ENCODE measurements at places on chromosomes 2 and 18.

GRCh38 chr18:23209796-23210195, 74.5 kb downstream of the CABLES1 start:
- DNase-seq = no peak

GRCh38 chr18:59502274-59503175, 143.5 kb upstream of the LMAN1 start:
- DNase-seq = no peak

GRCh38 chr2:173814306-173814705, 150.9 kb downstream of the SP3 start:
- DNase-seq = no peak

GRCh38 chr18:39296293-39296888, 1730.8 kb upstream of the CELF4 start:
- no peak for DNase-seq

- no peak for DNase-seq
Observed at GRCh38 chr18:59837586-59837985, 62.2 kb upstream of the PMAIP1 start.

- DNase-seq = no peak
Observed at GRCh38 chr2:29239209-29239960, 124.2 kb downstream of the CLIP4 start.

GRCh38 chr2:67142071-67142470, 255.1 kb upstream of the ETAA1 start:
- DNase-seq = no peak

GRCh38 chr2:104901037-104901881, 47.3 kb downstream of the POU3F3 start:
- DNase-seq = no peak

GRCh38 chr2:23386339-23387220, 1.6 kb downstream of the KLHL29 start:
- no peak for DNase-seq

- no peak for DNase-seq
Observed at GRCh38 chr18:79864006-79864725, 66.4 kb downstream of the KCNG2 start.

DNA sequence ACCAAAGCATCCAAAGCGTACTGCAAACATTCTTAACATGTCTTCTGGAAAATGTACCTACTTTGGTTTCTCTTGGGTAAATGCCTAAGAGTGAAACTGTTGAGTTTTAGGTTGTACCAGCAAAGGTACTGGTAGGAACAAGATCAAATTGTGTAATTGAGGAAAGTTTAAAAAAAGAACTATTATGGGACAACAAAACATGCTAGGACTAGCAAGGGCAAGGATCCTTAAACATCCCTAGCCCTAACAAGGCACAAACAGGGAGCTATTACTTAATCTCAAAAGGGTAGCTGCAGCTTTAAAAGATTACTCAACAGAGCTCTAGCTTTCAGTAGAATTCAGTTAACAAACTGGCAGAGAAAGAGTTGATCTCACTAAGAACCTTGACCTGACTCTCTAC, 56.0 kb upstream of the GRB14 start:
- no peak for DNase-seq

- no peak for DNase-seq
Observed at GRCh38 chr2:86382108-86382507, 44.7 kb upstream of the REEP1 start.

DNA sequence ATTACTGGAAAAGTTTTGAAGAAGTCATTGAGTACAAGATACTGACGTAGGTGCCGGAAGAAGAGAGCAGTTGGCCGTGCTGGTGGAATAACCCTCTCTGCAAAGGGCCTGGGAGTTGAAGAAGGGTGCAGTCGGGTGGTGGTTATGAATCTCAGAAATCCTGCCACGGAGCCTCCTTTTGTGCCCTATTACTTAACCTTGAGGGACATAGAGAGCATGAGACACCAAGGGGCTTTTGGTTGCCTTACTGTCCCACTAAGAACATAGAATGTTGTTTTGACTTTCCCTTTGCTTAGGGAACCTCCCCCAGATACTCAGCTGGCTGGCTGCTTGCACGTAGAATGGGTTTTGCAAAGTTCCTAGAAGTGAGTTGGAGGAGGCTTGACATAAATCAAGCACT, 1.3 kb upstream of the CD28 start:
- peak; percentile 54 for DNase-seq

DNA sequence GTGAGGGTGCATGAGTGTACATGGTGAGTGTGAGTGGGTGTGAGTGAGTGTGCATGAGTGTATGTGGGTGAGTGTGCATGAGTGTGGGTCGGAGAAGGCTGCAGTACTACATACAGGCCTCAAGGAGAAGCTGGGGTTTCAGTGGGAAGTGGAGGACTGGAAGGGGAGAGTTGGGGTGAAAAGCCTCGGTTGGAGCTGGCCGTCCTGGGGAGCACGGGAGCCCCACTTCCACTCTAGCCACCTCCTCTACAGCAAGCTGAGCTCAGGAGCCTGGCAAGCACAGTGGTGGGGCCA, 68.7 kb upstream of the HPCAL1 start:
- DNase-seq = no peak

DNA sequence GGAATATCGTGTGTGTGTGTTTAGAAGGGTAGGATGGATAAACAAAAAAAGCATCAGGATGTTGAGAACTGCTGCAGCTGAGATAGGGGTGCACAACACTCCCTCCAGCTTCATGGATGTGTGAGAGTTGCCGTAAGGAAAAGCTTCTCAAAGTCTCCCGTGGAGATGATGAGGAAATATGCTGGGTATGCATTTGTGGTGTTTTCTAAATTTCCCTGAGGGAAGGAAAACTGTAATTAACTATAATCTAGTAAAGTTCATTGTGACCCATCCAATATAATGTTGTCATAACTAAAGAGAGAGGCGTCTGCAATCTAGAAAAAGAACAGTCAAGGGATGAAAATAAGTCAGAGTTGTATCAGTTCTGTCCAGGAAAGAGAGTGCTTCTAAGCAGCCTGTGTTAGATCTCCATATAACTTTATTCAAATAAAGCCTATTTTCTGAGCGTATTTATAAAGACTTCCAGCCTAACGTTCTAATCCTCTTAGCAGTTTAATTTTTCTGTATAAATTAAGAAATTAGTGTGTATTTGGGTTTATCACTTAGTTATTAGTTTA, 7.3 kb upstream of the LMAN2L start:
- no peak for DNase-seq

DNA sequence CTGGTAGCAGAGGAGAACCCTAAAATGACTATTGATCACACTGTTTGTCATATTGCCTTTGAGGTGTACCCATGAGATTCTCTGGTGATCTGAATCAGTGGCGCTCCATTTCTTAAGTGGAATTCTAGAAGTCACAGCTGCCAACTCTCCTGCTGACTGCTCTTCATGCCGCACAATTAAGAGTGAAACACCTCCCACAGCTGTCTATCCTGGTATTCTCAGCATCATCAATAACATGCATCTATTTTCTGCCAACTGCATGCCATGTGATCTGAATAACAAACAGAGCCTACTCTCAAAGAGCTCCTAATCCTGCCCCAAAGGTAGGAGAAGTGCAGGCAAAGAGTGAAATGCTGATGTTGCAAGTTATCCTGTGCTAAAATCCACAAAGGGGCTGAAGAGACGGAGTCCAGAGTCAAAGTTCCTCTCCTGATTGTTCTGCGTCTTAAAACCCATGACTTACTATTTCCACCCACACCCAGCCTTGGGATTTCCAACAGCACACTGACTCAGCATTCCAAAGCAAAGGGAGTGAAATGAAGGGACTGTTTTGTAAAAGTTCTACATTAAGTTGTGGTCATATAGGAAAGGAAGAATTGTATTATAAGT, 13.7 kb upstream of the DAPL1 start:
- DNase-seq = no peak

- no peak for DNase-seq
Observed at GRCh38 chr2:168913495-168913894, 12.4 kb downstream of the G6PC2 start.

DNA sequence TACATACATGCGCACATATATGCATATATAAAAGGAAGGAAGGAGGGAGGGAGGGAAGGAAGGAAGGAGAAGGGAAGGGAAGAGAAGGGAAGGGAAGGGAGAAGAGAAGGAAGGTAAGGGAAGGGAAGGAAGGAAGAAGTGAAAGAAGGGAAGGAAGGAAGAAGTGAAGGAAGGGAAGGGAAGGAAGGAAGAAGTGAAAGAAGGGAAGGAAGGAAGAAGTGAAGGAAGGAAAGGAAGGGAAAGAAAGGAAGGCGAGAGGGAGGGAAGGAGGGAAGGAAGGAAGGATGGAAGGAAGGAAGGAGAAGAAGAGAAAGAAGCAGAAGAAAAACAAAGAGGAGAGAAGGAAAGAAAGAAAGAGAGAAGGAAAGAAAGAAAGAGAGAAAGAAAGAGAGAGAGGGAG, 16.9 kb downstream of the COL6A3 start:
- DNase-seq = no peak

DNA sequence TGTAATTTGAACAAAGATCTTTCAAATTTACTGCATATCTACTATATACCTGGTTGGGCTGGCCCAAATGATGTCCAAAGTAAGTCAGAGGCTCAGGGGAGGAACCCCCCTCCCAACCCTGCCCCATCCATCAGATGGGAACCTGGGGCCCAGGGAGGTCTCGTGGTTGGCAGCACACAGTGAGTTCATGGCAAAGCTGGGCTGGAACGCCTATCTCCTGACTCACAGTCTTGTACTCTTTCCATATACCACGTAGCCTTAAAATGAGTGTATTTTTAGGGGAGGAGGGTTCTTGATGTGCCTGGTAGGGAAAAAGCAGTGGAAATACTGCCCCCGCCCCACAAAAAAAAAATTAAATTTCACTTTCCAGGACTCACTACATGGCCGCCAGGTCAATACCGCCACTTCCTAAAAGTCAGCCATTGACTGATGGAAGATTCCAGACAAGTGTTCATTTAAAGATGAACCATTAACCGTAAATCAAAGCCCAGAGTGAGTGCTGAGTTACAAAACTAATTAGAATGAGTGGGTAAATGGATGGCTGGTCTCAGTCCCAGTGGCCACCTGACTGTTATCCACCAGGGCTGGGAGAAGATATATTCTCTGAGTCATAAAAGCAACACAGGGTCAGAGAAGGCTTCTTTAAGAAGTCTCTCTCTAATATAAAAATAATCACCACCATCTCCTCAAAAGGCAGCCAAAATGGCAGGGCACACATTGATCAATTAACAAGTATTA, 80.5 kb downstream of the ZBTB7C start:
- no peak for DNase-seq

- no peak for DNase-seq
Observed at GRCh38 chr2:13255485-13255884, 538.7 kb downstream of the TRIB2 start.

DNA sequence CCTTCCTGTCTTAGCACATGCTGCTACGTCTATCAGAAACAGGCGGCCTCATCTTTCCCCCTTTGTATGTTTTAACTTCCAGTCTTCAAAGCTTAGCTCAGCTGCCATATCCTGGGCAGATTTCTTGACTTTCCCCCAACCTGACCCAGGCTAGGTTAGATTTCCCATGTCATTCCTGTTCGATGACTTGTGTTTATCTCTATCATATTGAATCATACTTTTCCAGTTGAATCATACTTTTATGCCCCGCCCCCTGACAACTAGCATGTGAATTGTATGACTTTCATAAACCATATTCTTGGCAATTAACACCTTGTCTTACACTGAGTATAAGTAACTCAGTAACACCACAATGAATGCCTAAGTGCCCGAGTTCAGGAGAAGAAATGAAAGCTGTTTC, 128.3 kb downstream of the CYRIA start:
- no peak for DNase-seq

DNA sequence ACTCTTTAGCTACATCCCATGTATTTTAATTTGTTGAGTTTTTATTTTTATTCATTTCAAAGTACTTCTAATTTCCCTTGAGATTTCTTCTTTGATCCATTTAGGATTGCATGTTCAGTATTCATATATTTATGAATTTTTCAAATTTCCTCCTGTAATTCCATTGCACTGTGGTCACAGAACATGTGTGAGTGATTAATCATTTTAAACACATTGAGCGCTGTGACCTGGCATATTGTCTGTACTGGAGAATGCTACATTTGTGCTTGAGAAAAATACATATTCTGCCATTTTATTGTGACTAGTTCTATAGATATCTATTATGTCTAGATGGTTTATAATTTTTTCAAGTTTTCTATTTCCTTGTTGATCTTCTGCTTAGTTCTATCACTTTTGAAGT, 353.7 kb downstream of the RAD51AP2 start:
- DNase-seq = no peak

DNA sequence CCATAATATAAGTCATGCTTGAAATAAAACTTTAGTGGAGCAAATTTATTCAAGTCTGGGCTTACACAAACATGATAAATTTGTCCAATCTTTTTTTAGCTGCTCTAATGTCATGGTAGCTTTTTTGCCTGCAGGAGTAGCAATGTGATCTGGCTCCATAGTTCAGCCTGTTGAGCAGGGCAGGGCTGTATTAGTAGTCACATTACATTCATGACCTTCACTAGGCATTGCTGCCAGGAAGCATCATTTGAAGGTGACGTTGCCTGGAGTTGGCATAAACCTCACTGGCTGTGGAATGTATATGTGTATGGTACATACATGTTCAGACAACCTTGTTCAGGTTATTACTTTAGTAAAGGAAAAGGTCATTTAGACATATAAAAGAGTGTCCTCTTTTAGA, 76.6 kb downstream of the CCDC85A start:
- no peak for DNase-seq

DNA sequence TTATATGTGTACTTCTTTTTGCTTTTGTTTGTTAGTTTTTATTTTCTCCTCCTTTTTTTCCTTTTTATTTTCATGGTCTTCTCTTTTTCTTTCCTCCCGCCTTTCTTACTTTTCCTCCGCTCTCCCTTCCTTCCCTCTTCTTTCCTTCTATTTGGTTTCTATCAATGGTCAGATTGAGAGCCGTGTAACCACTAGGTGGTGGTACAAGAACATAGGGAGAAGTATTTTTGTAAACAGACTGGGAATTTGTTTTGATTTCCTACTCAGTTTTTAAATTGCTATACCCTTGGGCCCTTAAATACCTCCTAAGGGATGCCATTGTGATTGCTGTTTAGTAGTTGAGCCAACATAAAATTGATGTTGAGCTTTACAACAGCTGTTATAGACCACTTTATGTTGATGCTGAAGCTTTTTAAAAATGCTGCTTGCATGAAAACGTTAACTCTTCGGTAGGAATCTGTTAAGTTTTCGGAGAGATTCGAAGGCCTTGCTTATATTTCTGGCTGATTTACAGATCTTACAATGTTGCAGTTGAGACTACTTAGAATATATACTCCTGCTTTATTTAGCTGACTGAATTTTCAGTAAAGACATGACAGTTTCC, 124.2 kb downstream of the UBE2E3 start:
- DNase-seq = peak; percentile 45

GRCh38 chr2:12990523-12990922, 273.8 kb downstream of the TRIB2 start:
- no peak for DNase-seq
